ENCODE measurements at places on chromosomes 6 and 20.

DNA sequence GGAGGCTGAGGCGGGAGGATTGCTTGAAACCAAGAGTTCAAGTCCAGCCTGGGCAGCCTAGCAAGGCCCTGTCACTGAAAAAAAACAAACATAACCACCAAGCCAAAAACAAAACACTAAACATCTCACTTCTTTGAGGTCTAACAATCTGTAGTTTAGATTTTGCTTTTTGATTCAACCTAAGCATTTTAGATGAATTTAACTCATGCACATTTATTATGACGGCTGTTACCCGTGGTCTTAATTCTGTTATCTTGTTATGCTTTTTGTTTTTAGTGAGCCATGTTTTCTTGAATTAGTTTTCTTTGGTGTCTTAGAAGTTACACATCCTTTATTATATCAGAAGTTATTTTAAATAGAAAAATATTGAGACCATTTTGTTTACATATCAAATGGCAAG lies 13.8 kb upstream of the GTSF1L start:
- DNase-seq: no peak

DNA sequence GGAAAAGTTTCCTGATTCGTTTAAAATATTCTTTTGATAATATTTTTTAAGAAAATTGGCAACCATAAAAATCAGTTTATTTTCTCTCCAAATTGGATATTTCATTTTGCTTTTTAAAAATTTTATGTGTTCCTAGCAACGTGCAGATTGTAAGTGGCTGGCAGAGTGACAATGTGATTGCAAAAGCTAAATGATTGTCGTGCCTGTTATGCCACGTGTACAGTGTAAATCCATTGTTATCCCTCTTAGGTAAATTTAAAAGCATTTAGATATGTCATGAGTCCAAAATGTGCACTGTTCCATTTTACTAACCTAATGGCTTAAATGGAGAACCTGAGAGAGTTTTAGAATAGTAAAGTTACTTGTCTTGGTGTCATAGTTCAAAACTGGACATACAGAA lies 94.4 kb upstream of the ADGRF4 start:
- no peak for DNase-seq

GRCh38 chr20:24385547-24385946 lies 83.9 kb upstream of the SYNDIG1 start:
- DNase-seq: no peak

- no peak for DNase-seq
Measured at GRCh38 chr6:74114428-74114827, 418.4 kb downstream of the CD109 start.

GRCh38 chr6:35145757-35146156 lies 4.6 kb upstream of the TCP11 start:
- DNase-seq: no peak

GRCh38 chr20:5077761-5078387 lies 41.9 kb downstream of the PCNA start:
- DNase-seq: no peak

DNA sequence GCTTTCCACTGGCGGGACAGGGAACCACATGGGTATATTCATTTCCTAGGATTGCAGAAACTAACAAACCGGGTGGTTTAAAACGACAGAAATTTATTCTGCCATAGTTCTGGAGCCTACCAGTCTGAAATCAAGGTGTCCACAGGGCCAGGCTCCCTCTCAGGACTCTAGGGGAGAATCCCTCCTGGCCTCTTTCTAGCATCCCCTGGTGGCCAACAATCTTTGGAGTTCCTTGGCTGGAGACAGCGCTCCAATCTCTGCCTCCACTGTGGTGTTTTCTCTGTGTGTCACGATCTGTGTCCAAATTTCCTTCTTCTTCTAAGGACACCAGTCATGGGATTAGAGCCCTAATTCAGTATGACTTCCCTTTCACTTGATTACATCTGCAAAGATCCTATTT lies 95.0 kb downstream of the SCML4 start:
- DNase-seq: no peak

GRCh38 chr6:107185391-107185970 lies 70.2 kb upstream of the BEND3 start:
- DNase-seq: no peak

- DNase-seq: no peak
Measured at GRCh38 chr6:110589865-110590513, 113.6 kb upstream of the SLC22A16 start.

DNA sequence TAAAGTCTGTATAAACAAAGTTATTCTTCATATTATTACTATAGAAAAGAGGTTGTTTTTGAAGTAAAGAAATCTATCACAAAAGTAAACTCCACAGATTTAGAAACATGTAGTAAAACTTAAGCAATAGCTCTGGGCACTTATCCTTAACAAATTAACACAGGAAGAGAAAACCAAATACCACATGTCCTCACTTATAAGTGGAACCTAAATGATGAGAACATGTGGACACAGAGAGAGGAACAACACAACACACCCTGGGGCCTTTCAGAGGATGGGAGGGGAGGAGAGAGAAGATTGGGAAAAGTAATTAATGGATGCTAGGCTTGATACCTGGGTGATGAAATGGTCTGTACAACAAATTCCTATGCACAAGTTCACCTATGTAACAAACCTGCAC lies 57.2 kb downstream of the C6orf58 start:
- no peak for DNase-seq

DNA sequence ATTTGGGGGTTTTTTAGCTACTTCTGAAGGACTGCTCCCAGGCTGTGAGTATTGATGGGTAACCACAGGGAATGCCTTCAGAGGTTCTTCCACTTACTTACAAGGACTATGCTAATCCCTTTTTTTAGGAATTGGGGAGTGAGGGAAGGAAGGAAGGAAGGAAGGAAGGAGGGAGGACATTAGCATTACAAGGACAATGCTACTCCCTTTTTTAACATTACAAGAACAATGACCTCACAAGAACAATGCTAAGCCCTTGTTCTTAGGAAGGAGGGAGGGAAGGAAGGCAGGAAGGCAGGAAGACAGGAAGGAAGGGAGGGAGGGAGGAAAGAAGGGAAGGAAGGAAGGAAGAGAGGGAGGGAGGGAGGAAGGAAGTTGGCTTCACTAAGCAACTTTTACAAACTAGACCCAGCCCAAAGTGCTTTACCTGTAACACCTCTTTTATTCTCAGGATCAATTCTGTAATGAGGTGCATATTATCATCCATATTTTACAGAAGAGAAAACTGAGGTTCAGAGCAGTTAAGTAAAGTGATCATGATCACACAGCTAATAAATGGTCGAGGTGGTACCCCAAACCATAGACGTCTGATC lies 446.8 kb upstream of the JARID2 start:
- no peak for DNase-seq

DNA sequence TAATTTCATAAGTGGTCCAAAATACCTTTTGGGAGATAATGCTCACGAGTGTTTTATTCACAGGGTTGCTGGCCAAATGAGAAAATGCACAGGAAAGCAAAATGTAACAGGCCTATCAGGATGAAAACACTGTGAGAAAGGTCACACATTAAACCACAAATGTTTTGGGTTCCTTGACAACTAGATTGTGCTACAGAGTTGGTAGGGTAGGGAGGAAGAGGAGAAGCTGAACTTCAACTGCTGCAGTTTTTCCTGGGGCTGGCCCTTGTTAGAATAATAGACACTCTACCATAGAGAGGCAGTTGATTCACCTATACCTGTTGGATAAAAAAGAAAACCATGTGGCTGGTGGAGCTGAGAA lies 28.1 kb upstream of the PAQR8 start:
- no peak for DNase-seq
